ENCODE measurements at places on chromosomes 3 and 15.

DNA sequence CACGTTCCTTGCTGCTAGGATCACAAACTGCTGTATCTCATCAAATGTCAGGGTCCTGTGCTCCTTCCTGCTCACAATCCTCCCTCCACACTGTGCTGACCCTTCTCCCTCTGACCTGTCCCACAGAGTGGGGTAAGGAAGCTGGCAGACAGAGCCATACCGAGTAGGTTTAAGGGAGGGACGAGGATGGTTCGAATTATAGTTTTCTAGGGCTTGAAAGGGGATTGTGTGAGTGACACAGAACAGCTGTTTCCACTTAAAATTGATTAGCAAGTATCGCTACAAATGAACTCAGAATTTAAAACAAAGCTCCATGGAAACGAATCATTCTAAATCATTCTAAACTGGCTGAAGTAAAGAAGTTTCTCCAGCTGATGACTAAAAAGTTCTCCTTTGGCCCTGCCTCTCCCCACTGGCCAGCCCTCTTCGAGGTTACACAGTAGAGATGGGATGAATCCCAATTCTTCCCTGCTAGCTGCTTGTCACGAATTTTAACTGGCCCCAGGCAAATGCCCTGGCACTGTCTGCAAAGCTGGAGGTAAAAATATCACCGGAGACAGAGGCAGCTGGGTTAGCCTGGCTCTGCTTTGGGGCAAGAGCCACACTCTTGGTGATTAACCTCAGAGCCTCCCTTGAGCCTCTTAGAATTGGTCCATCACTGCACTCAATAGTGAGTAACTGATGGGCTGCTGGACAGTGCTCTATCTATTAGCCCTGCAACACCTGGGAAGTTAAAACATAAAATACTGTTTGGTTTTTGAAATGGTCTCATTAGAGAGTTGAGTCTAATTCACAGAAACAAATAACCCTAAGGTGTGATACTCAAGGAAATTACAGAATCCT is 194.9 kb downstream of the CHST2 start:
- DNase-seq: no peak

GRCh38 chr3:128906031-128906803 is 26.8 kb downstream of the ACAD9 start:
- no peak for DNase-seq

- DNase-seq: no peak
Observed at GRCh38 chr3:176795891-176796290, 401.4 kb downstream of the TBL1XR1 start.

DNA sequence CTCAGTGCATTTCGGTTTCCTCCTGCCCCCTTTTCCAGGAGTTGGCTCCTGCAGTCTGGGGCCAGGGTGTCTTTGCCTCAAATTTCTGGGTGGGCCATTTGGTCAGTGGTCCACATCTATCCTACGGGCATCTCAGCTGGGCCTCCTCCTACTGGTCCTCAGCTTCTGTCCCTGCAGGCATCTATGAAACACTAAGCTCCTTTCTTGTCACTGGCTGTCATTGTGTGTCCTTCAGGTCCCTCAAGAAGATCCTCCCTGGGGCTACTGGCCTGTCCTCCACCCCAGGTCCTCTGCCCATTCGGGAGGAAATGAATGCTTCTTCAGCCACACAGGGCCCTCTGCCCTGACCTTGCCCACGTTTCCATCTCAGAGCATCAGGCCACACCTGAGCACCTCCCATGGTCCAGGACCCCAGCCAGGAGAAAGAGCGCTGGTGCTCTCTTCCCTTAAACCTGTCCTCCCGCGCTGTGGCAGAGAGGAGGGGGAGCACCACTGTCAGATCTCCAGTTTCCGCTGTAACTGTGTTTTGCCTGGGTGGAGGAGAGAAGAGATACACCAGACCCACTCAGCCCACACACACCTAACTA is 1.8 kb downstream of the PRR23E start:
- DNase-seq: no peak

DNA sequence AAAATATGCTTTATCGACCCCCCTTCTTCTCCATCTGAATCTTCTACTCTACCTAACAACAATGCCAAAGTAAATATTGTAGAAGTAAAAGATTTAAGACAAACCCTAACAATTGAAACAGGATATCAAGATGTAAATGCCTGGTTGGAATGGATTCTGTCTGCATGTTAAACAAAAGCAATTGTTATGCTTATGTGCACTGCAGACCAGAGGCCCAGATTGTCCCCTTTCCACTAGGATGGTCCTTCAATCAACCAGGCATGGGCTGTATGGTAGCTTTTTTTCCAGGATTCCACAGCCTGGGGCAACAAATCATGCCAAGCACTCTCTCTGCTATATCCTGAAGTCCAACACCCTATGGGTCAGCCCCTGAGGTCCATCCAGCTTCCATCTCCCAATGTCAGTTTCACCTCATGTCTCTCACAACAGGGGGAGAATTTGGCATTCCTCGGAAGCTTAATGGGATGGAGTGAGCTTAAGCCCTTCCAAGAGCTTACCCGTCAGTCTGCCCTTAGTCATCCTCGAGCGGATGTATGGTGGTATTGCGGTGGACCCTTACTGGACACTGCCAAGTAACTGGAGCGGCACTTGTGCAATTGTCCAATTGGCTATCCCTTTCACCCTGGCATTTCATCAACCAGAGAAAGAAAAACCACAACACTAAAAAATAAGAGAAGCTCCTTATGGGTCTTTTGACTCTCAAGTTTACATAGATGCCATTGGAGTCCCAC is 36.2 kb downstream of the ZNF589 start:
- no peak for DNase-seq

DNA sequence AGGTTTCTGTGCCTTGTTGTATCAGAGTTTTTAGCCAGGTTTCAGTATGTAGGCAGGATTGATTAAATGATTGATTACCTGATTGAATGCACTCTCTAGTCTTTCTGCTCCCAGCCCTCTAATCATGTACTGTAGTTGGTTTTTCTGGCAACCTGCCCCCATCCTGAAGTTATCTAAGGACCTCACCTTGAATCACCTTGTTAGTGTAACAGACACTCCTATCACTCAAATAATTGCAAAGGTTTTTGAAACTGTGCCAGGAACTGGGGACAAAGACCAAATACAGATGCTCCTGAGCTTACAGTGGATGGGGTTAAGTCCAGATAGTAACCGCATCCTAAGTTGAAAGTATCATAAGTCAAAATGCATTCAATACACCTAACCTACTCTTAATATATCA is 141.5 kb upstream of the EIF1B start:
- DNase-seq: no peak

DNA sequence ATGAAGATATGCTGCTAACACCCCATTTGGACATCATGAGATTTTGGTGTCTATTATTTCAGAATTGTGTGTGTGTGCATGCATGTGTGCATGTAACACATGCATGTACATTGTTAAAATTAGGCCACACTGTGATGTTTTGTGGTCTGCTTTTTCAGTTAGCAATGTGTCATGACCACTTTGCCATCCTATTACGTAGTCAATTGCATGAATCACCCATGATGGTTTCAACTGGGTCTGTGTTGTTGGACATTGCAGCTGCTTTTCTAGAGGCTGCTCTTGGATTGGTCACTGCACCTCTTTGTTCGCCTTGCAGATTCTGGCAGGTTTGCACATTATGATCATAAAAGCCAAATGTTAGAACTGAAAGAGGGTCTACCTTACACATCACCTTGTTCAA is 101.0 kb upstream of the THBS1 start:
- no peak for DNase-seq

DNA sequence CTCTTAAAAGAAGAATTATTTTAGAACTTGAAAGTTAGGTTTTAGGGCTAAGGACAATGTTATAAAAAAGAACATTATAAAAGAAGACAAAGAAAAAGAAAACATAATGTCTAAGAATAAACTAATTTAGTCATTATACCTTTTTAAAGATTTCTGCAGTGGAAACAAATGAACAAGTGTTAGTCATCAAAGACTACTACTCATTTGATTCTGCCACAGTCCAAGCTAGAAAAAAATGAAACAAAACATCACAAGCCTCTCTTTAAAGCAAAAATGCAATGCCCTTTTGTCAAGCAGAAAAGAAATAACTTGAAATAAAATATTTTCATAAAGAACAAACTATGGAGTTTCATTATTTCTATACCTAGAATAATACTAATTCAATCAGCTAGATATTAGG is 102.0 kb downstream of the TBC1D5 start:
- DNase-seq: no peak

- DNase-seq: no peak
Observed at GRCh38 chr15:77964193-77964592, 113.3 kb downstream of the TBC1D2B start.

- DNase-seq: no peak
Observed at GRCh38 chr15:33968224-33968623, at the start of gene CHRM5. CHRM5 (plus strand) TSS chr15:33968497; CDS start chr15:34062718, 94,221 bp downstream.

DNA sequence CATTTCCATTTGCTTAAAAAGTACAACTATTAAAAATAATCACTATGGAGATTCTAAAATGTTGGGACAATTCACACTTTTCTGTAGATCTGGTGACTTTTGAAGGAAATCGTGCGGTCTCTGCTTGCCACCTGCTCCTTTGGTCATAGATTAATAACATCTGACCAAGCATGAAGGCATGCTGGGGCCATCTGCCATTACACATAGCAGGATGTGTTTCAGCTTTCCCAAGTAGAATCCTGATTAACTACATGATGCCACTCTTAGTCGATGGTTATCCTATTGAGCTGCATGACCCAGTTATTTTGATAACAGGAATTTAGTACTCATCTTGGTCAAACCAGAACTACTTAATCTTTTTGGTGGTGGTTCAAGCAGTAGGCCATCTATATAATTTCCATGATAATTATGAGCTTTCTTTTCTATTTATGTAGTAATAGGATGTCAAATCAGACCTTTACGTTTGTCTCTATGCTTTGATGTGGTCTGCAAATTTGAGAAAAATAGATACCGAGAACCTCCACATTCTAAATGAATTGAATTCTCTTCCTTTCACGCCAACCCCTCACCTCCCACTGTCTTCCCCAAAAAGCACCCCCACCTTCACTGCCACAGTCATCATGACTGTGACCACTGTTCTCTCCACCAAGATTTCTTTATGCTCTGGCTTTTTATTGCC is 158.1 kb downstream of the DIPK2A start:
- DNase-seq: no peak

DNA sequence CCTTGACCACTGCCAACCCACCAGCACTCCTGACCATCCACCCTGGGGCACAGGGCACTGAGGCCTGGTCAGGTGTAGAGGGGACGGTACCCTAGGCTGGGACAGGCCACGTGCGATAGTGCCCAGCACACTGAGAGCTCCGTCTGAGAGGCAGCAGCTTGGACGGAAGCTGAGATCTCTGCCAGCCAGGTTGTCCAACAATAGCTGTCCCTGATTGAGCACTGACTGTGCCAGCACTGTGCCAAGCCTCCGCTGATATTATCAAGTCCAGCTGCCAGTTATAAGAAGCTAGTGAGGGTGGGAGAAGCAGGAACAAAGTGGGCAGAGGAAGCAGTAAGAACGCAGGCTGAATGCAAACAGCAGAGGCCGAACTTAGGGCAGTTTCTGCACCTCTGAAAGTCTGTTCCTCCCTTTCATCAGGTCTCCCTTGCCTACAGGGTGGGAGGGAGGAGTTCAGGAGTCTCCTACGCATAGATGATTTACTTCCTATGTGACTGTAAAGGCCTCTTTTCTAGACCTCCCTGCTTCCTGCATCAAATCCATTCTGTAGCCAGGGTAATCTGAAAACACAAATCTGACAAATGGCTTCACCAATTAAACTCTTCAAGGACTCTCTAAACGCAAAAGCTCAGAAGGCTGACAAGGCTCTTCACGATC is 29.7 kb downstream of the MRPS11 start:
- no peak for DNase-seq

GRCh38 chr15:76006136-76006778 is 6.0 kb downstream of the NRG4 start:
- no peak for DNase-seq

DNA sequence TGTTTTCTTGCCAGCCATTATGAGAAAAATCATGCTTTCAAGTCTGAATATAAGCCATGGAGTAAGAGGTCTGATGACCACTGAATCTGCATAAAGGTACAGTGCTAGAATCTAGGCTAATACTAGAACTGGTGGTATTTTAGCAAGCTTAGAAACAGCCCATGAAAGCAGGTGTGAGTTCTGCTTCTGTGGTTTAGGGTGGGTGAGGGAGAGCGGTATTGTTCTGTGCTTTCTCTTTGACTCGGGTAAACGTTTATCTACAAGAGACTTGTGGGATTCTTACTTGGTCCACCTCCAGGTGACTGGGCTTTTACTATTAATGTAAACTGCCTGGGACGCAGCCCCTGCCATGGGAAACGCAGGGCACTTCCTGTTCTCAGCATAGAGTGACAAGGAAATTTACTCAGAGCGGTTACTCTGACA is 55.2 kb downstream of the PGPEP1L start:
- no peak for DNase-seq
